Putamen (tissue), 1 donor: ENCODE measurements at places on chromosomes 16 and 17.

- DNase-seq: no peak
Measured at GRCh38 chr17:20291853-20292252, 175.5 kb downstream of the LGALS9B start.

GRCh38 chr17:32123782-32124181 lies 18.5 kb upstream of the RHOT1 start:
- no peak for DNase-seq

GRCh38 chr16:87836346-87836843 lies 32.9 kb downstream of the SLC7A5 start:
- DNase-seq: no peak

DNA sequence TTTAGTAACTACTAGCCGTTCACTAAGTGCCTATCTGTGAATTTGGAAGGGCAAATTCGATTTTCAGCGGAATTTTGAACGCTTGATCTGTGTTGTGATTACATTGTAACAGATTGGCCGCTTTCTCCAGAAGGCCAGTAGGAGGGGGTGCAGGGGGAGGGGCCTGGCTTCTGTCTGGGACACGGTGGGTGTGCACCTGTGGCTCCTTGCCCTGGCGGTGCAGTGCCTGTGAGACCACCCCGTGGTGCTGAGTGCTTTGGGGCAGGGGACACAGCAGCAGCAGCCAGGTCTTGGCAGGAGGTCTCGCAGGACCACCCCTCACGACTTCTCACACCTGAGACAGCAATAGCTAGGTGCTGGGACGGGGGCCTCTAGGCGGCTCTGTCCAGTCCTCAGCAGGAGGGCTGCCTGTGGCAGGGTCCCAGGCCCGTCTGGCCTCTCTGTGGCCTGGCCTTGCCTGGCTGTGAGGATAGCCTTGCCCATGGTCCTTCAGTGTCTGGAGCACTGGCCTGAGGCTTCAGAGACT lies 1.8 kb downstream of the UBE2I start:
- DNase-seq: no peak

DNA sequence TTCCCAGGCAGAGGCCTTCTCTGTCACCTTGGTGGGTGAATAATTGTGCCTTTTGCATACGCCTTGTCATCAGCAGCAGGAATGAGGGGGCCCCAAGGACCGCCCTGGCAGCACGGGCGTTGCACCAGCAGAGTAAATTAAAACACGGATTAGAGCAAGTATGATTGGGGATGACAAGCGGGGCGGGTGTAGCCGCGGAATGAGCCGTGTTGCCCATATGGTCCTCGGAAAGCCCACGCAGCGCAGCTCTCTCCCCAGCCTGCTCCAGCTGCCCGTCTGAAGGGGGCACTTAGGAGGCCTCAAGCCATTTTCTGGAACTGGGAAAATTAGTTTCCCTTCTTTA lies 299.4 kb upstream of the IRX3 start:
- DNase-seq: no peak

DNA sequence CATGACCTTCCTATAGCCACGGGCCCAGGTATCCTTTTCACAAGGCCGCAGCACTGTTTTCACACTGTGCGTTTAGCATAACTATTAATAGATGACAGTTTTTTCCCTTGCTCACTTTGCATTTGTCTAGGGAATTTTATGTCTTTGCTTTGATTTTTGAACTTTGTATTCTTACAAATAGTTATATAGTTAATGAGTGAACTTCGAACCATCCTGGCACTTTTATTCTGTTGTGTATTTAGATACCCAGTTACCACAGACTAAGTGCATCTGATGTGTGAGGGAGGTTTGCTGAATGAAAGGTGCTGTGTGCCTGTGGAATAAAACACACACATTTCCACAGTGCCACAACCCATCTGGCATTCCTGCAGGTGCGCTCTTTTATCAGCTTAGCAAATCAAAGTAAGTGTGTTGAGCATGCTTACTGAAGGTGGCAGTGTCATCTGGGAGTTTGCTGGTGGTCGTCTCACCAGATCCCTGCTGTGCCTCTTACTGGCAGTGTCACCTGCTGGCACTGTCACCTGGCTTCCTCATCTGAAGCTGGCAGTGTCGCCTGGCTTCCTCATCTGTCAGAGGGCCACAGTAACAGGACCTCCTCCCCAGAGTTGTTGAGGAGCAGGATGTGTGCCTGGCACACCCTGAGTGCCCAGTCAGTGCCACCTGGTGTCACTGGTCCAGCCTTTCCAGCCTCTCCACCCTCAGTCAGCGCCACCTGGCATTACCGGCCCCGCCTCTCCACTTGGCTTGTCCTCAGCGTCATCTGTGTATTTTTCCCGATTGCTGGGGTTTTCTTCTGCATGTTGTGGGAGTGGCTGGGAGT lies 37.6 kb downstream of the USP10 start:
- DNase-seq: no peak

- DNase-seq: no peak
Measured at GRCh38 chr16:11752856-11753255, 10.2 kb upstream of the TXNDC11 start.

GRCh38 chr17:4837471-4838308 lies 4.5 kb downstream of the MINK1 start:
- no peak for DNase-seq

GRCh38 chr17:28170771-28171170 lies 128.3 kb downstream of the NLK start:
- no peak for DNase-seq

DNA sequence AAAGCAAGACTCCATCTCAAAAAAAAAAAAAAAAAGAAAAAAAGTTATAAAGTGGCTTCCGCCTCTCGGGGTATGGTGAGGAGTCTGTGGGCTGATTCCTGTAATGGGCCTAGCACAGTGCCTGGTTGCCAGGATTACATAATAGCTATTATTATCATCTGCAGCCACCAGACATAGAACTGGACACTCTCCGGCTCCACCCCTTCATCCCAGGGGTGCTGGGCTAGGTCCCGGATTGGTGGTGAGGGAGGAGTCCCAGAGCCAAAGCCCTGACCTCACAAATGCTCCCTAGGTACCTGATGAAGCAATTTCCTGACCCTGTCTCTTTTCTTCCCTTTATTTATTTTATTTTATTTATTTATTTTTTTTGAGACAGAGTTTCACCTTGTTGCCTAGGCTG lies 11.6 kb upstream of the ADGRG1 start:
- DNase-seq: no peak

- no peak for DNase-seq
Measured at GRCh38 chr16:88325087-88325750, 57.5 kb upstream of the ZNF469 start.

- DNase-seq: no peak
Measured at GRCh38 chr16:47493381-47494337, 32.5 kb downstream of the PHKB start.

DNA sequence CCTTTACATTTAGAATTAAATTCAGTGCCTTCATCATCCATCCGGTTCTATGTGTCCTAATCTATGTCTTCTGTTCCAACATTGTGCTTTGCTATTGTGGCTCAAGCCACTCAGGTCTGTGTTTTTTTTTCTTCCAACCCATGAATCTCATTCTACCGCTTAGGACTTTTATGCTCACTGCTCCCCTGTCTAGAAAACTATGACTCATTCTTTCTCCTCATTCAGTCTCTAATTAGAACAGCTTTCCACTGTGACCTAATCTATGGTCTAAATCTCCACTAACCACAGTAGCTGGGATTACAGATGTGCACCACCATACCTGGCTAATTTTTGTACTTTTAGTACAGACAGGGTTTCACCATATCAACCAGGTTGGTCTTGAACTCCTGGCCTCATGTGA lies 418.7 kb downstream of the KCNJ2 start:
- DNase-seq: no peak

- no peak for DNase-seq
Measured at GRCh38 chr17:30393911-30394867, 15.5 kb downstream of the CPD start.

DNA sequence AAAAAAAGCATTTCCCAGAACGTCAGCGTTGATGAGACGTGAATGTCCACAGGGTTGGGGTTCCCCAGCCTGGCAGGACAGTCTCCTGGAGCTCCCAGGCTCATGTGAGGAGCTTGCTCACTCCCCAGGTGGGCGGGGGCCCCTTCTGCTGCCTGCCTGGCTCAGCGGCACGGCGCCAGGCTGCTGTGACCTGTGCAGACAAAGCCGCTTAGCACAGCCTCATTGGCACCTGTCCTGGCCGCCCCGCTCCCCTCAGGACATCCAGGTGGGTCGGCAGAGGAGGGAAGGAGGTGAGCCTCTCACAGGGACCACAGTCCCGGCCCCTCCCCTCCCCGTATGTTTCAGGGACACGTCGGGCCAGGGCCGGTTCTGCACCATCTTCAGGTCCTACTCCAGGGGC lies 12.9 kb upstream of the WFIKKN1 start:
- DNase-seq: no peak

GRCh38 chr16:56836410-56837230 lies 28.4 kb upstream of the SLC12A3 start:
- no peak for DNase-seq

- peak; percentile 92 for DNase-seq
Measured at GRCh38 chr17:27993161-27993695, 49.2 kb upstream of the NLK start.

DNA sequence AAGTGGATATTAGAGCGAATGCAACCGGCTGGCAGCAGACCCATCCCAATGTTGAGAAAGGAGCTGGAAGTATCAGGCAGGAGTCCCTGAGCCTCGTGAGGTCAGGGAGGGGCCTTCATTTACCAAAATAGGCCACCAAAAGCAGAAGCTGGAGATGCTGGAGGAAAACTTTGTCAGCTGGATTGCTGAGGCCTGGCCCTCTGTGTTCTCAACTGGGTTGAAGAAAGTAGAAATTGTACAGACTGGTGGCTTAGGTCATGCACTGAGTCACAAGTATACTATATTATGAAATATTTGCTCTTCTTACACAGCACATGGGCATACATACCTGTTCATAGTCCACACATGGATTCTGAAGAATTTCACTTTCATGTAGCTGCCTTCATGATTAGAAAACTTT lies 23.2 kb upstream of the TEKT3 start:
- no peak for DNase-seq

DNA sequence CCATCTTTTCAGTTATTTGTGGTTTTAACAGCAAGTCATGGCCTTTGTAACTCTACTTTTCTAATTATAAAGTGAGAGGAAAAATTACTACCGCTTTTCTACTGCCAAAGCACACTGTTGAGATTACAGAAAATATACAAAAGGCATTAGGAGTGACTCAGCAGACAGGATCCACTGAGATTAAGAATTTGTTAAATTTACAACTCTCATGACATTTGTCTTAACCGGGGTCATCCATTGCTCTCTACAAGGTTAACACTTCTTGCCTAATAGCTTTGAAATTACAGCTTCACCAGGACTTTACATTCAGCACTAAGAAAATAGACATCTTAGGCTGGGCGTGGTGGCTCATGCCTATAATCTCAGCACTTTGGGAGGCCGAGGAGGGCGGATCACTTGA lies 93.4 kb downstream of the SSH2 start:
- no peak for DNase-seq

DNA sequence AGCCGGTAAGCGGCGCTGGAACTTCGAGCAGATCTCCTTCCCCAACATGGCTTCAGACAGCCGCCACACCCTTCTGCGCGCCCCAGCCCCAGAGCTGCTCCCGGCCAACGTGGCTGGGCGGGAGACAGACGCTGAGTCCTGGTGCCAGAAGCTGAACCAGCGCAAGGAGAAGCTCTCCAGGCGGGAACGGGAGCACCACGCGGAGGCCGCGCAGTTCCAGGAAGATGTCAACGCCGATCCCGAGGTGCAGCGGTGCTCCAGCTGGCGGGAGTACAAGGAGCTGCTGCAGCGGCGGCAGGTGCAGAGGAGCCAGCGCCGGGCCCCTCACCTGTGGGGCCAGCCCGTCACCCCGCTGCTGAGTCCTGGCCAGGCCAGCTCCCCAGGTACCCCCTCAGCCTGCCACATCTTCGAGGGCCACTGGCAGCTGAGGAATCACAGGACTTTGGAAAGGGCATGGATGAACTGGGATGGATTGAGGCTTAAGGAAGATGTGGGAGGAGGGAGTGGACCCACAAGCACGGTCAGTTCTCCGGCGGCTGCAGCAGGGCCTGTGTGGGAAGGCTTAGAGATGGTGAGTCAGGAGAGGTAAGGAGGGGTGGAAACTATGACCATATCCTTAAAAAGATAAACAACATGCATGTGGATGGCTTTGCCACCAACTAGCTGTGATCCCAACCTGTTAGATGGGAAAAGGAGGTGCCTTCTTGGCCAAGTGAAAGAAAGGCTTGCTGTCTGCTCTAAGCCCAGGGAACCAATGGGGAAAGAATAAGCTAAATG lies 3.4 kb upstream of the LLGL2 start:
- DNase-seq: no peak

GRCh38 chr17:79026376-79027273 lies 2.7 kb downstream of the C1QTNF1 start:
- DNase-seq: no peak

DNA sequence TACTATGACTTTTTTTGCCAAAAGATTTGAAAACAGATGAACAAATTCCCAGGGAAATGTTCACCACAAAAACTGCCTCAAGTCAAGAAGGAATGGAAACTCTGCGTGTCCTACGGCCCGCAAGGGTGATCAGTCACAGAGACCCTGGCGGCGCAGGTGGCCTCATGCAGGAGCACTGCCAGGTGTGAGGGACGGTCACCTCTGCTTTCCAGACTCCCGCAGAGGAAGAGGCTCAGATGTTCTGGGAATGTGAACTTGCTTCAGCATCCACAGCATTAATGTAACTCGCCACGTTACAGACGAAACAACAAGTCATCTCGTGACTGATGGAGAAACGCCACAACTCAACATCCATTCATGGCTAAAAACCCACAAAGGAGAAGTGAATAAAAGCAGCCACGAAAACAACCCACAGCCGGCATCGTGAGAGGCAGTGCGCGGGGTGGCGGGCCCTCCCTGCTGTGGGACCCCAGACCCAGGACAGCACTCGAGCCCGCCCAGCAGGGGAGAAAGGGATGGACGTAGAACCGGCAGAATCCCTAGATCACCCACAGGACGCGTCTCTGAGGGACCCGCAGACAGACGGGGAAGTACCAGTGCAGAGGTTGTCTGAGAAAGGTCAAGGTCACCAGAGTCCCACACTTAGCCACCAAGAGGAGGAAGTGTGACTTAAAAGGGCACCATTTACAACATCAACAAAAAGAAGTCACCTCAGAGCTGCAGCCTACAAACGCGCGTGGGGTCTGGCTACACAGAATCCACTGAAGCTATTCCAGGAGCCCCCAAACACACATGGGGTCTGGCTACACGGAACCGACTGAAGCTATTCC lies 76.9 kb upstream of the GNG13 start:
- DNase-seq: no peak

- DNase-seq: no peak
Measured at GRCh38 chr16:86089334-86089900, 190.5 kb downstream of the IRF8 start.

GRCh38 chr17:60652454-60653247 lies 25.0 kb upstream of the BCAS3 start:
- DNase-seq: no peak

DNA sequence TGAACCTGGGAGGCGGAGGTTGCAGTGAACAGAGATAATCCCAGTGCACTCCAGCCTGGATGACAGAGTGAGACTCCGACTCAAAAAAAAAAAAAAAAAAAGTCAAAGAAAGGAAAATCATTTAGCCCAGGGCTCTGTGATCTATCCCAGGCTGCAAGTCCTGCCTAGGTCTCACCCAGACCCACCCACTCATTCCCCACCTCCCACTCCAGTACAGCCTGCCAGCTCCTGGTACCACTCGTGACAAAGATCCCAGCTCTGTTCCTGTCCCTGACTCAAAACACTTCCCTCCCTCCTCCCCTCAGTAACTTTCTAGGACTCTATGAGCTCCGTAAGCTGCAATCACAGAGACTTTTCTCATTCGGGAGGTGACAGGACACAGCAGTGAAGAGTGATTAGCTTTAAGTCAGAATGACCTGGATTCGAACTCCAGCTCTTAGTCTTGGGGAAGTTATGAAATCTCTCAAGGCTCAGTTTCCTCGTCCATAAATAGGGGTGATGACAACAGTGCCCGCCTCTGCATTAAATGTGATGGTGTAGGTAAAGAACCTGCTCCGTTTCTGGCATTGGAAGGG lies 28.0 kb upstream of the MRPS23 start:
- DNase-seq: no peak
